T follicular helper cell (primary cell): ENCODE measurements at places on chromosomes 4 and X.

DNA sequence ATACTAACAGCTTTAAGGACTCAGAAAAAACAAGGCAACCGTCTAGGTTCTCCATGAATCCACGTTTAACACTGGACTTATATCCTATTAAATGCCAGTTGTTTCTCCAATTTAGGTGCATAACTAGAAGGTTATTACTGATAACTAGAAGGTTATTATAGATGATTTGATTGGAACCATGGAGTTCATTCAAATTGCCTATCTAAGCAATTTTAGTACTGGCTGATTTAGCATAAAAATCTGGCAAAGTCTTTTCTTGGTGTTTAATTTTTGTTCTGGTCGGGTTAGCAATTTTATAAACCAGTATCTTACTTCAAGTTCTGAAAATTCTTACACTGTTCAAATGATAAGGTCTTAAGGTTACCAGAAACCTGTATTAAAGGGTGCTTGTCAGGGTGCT, 672.8 kb upstream of the GNPDA2 start:
- DNase-seq: no peak

- DNase-seq: no peak
Observed at GRCh38 chr4:94536049-94536448, 84.3 kb downstream of the PDLIM5 start.

GRCh38 chr4:151524610-151525009, 115.6 kb downstream of the FHIP1A start:
- no peak for DNase-seq

DNA sequence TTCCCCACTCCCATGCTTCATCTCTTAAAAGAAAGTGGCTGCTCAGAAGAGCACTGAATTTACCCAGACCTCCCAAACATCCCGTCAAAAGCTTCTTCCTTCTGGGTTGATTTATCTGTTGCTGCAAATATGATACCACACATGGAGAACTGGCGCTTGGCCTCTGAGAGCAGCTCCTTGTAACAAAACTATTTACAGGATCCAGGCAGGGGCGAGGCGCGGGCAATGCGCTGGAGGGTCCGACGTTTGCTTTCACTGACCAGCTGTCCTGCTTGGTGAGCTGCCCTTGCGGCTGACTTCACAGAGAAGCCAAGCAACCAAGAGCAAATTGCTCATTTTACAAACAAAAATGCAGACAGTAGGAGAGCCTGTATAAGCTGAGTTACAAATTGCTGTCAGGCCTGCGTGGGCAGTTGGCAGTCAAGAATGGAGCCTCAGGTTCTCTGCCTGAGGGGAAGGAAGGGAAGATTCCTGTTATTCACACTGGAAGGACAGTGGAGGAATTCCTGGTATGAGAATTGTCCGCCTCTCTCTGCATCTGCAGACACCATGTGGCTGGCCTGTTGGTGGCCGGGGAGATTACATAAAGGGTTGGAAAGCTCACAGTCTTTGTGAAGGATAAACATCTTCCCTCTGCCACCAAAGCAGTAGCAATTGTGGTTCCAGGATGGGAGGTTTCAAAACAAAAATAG, 192.2 kb upstream of the LEF1 start:
- no peak for DNase-seq

DNA sequence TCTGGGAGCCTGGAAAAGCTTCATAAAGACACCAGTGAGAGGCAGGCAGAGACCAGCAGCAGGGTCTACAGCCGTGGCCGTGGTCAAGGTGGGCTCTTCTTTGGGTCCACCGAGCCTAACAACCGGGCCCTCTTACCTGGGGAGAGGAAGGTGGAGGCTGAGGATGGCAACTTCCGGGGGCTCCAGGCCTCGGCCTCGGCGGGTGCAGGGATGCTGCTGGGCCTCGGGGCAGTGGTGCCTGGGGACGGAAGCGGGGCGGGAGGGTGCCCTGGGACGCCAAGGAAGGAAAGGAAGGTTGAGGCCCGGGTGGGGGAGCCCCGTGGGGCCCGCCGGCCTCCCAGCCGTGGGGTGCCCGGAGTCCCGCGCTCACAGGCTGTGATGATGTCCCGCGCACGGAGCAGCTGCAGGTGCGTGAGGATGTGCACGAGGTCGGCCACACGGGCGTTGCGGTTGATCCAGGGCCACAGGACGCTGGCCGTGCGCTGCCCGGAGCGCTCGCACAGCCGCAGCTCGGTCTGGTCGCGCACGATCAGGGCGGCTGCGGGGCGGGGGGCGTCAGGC, 561 bp downstream of the IRAK1 start:
- no peak for DNase-seq

DNA sequence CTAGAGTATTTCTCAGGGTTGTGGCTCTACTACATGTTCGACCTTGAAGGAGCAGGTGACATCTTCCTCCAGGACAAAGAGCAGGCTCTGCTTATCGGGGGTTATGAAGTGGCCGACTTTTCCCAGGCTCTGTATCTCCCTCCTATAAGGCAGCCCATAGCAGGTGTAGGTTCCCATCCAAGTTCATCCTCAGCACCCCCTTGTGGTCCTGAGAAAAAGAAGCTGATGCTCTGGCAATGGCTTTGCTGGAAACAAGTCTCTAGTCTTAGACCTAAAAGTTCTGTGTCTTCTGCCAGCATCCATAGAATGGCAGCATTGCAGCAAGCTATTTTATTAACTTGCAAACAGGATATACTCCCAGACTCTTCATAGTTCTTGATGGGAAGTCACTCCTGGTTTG, 836.6 kb upstream of the PRKX start:
- no peak for DNase-seq

DNA sequence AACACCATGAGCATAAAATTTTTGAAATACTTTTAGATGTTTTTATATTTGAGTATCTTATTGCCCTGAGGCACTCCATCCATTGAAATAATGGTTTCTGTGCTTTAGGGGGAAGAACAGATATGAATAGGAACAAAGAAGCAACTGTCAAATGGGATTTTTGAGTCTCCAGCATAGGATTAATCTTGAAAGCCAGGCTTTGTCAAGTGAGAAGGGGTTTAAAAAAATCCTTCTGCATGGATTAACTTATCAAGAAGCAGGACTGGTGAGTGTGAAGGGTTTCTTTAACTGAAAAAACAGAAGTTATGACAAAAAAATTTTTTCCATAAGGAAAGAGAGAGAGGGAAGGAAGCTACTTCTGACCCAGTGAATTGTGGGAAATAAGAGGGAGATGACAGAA, 7.6 kb upstream of the NUDT9 start:
- no peak for DNase-seq

DNA sequence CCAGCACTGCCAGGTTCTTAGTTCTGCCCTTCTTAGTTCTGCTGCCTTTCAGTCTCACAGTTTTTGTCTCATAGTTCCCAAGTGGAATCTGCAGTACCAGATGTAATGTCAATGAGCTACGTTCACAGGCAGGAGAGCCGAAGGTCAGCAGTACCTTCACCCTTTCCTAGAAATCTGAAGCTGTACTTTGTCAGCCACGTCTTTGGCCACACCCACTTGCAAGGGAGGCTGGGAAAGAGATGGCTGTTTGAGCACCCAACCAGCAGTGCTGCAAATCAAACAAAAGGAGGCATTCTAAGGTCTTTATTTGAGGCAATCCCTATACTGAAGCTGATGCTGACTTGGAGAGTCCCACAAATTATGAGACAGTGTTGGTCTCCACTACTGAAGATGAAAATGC, 199.1 kb upstream of the NPY2R start:
- no peak for DNase-seq
